Activated T-cell treated with anti-CD3 and anti-CD28 coated beads, Interleukin-2, amount 50 U/mL, for 72 hours (primary cell): ENCODE measurements at places on chromosomes 4 and X. TPM values are rescaled to one million over a fixed set of nuclear protein-coding genes. Genes with fewer than 3 reads are reported as not detected.

P2RY8 gene
- total RNA-seq: 45.7 TPM

GATA1 gene
- total RNA-seq: 0.35 TPM

CWH43 gene
- not detected for total RNA-seq

DTHD1 gene
- 13.5 TPM for total RNA-seq

CT45A7 gene
- total RNA-seq: not detected

TCEANC gene
- total RNA-seq: 4.6 TPM

DOK7 gene
- total RNA-seq: not detected

MAGEA11 gene
- not detected for total RNA-seq

FAT1 gene
- 0.36 TPM for total RNA-seq

TCP11X2 gene
- not detected for total RNA-seq

SPARCL1 gene
- not detected for total RNA-seq

PCYT1B gene
- 0.07 TPM for total RNA-seq

TMSB15C gene
- total RNA-seq: 5.4 TPM

PPARGC1A gene
- total RNA-seq: not detected

TMEM31 gene
- 0.46 TPM for total RNA-seq

TRO gene
- 7.6 TPM for total RNA-seq

CCDC160 gene
- not detected for total RNA-seq

CFAP99 gene
- not detected for total RNA-seq

CDS1 gene
- total RNA-seq: 0.28 TPM

HTN1 gene
- not detected for total RNA-seq

MAGEA12 gene
- not detected for total RNA-seq

SSX2B gene
- not detected for total RNA-seq

TLR10 gene
- not detected for total RNA-seq

USP17L29 gene
- total RNA-seq: not detected

PF4V1 gene
- total RNA-seq: not detected

FAM9A gene
- total RNA-seq: not detected

MAP3K15 gene
- 0.70 TPM for total RNA-seq

SMR3B gene
- total RNA-seq: not detected

CXCL6 gene
- not detected for total RNA-seq
